ENCODE measurements at places on chromosomes 1 and 21. TPM values are rescaled to one million over a fixed set of nuclear protein-coding genes. Genes with fewer than 3 reads are reported as not detected.
A peak's percentile ranks its signal among the peaks of the same experiment; 100 is the strongest.

Gene LAPTM5
- 0.15 TPM for total RNA-seq

Gene UBIAD1
- 9.4 TPM for total RNA-seq

Gene C4BPA
- not detected for total RNA-seq

Gene NUP210L
- total RNA-seq, result 0.19 TPM

Gene PLA2G2C
- not detected for total RNA-seq

Gene CLEC20A
- not detected for total RNA-seq

Gene BMP8B
- total RNA-seq, result 0.07 TPM

DNA sequence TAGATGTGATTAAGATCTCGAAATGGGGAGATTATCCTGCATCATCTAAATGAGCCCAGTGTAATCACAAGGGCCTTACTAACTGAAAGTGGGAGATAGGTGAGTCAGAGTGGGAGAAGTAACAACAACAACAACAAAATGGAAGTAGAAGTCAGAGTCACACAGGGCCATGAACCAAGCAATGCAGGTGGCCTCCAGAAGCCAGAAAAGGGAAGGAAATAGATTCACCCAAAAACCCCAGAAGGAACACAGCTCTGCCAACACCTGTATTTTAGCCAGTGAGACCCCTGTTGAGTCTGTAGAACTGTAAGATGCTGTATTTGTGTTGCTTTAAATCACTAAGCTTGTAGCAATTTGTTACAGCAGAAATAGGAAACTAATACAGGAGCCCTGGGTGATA is 4.1 kb downstream of the TAGLN2 start:
- DNase-seq, result no peak

DNA sequence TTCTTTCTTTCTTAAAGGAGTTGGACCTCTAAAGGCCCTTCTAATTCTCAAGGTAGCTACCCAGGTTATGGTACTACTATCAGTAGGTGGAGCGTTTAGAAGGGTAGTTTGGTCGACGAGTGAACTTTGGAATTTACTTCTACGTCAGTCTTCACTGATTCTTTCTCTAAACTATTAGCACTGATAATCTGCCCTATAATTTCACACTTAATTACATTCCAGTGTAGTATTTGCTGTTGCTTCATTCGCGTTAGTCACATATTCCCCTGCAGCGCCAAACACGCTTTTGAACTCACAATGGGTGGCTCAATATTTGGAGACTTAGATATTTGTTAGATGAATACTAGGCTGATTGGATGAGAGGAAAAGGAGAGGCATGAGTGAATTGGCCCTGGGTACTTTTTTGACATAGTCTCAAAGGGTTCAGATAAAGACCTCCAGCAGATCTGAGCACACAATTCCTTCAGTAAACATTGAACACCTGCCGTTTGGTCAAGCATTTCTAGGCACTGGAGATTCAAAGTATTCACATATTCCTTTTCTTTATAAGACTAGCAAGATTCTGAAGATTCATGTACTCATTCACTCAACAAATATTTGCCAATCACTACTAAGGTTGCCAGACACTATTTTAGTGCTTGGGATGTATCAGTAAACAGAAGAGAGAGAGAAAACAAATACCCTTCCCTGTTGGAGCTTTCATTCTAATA is 929 bp upstream of the FOXJ3 start:
- DNase-seq, result no peak

GRCh38 chr1:183654706-183655105 is 1.6 kb upstream of the APOBEC4 start:
- no peak for DNase-seq

GRCh38 chr1:208433971-208434370 is 189.8 kb upstream of the PLXNA2 start:
- no peak for DNase-seq

- DNase-seq, result no peak
Measured at GRCh38 chr1:220748089-220748934, at the start of gene MTARC2. Gene MTARC2, plus strand, starts transcription at chr1:220748322. Its CDS starts 210 bp downstream, at chr1:220748532.

DNA sequence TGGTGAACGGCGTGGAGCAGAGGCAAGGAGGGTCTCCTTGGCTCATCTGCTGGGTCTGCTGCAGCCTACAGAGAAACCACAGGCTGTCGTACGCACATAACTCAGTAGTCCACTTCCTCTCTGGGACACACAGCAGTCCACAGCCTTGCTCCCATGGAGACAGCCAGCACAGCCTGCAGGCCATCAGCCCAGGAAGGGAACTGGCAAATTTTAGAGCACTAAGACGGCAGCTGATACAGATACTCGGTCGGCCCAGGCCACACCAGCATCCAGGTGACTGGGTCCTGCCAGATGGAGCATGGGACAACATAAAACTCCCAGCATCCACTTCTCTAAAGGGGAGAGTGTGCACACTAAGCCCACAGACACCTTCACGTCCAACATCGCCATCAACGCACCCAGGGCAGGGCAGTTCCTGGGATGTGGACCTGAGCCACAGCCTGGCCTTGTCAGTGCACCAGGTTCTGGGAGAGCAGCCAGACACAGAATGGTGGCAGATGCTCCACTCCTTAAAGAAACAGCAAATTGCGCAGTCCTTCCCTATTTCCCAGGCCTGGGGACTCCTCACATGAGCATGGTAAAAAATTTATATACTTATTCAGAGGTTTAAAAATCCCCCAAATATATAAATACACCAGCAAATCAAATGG is 247.1 kb upstream of the RAB4A start:
- DNase-seq, result no peak

DNA sequence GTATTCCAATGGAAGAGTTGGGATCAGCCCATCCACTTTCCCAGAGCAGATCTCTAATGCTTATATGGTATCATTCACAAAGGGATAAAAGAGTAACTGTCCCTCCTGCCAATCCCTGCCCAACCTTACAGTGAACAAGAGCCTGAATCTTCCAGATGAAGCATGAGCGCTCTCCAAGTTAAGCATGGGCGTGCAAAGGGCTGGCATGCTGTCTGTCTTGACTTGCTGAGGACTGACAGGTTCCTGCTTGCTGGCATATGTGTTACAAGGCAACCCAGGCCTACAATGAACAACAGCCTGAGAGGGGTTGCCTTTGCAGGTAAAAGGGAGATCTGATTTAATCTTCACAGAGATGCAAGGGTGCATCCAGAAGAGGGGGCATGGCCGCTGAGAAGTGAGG is 155.6 kb upstream of the SOD1 start:
- DNase-seq, result no peak

DNA sequence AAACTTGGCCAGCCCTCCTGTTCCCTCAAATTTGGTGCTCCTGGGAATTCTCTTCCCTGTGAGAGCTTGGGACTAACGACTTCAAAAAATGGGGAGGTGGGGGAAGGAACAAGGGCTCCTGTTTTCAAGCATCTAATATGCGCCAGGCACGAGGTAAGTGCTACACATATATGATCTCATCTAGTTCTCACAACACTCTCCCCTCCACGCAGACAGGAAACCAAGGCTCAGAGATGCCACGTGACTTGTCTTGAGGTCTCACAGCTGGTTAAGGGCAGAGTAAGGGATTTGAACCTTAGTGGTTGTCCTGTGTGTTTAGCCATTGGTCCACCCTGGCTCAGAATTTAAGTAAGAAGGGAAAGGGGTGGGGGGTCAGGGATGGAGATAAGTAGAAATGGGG is 125.9 kb downstream of the DMRTB1 start:
- peak; percentile 18 for DNase-seq

GRCh38 chr1:101382135-101382534 is 145.3 kb downstream of the S1PR1 start:
- DNase-seq, result no peak

GRCh38 chr1:51147394-51147793 is 45.4 kb downstream of the C1orf185 start:
- DNase-seq, result no peak

GRCh38 chr1:116537040-116537831 is 33.6 kb downstream of the CD58 start:
- no peak for DNase-seq

- no peak for DNase-seq
Measured at GRCh38 chr1:9413071-9413876, 120.6 kb downstream of the SPSB1 start.

DNA sequence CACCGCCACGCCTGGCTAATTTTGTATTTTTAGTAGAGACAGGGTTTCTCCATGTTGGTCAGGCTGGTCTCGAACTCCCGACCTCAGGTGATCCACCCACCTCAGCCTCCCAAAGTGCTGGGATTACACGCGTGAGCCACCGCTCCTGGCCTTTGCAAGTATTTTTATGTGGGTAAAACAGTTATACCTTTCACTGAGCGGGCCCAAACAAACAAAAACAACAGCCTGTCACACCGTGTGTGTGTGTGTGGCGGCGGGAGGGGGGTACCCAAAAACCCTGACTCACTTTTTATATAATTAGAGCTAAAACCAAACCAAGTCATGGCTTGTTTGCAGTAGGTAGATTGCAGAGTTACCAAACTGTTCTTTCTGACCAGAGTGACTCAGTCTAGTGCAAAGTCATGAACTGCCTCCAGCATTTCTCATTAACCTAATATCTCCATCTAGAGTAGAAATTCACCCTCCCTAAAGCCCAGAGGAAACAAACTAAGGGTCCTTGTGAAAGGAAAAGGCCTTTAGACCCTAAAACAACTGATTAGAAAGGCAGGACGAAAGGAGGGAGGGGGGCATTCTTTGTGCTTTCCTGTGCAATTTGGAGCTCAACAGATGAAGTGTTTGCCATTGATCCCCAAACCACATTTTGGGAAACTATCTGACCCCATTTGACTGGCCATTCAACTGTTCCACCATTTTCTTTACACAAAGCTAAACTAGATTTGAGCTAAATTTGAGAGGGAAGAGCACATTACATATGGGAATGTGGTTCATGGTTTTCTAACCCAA is 181.0 kb downstream of the DHRS3 start:
- no peak for DNase-seq

DNA sequence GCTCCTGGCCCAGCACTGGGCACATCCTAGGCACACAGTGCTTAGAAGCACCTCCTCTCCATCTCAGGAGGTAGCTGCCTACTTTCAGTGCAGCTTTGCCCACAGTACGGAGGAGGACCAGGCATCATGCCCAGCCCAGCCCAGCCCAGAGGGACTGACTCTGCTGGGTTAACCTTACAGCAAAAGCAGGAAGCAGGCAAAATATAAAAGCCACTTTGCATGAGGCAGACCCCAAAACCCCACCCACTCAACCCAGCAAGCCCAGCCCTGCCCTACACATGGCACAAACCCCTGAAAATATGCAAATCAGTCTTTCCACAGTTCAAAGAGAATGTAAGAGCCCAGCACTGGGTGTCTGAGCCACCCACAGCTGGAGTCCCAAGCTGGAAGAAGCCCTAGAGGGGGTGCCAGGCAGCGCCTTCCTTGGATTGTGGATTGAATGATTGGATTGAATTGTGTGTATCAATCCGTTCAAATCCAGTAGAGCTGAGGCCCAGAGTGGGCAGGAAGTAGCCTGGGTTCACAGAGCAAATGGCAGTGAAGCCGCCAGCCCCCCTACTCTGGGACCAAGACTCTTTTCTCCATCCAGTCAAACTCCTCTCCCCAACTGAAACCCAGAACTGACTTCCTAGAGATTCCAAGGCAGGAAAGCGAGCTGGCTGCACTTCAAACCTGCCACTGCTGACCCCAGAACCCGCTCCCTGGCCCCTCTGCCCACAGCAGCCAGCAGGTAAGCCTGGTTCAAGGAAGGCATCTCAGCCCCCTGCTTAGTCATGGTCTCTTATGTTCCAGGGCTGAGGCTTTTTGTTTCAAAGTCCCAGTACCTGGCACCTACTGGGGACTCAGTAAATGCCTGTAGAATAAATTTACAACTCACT is 117.7 kb downstream of the LACTBL1 start:
- no peak for DNase-seq

DNA sequence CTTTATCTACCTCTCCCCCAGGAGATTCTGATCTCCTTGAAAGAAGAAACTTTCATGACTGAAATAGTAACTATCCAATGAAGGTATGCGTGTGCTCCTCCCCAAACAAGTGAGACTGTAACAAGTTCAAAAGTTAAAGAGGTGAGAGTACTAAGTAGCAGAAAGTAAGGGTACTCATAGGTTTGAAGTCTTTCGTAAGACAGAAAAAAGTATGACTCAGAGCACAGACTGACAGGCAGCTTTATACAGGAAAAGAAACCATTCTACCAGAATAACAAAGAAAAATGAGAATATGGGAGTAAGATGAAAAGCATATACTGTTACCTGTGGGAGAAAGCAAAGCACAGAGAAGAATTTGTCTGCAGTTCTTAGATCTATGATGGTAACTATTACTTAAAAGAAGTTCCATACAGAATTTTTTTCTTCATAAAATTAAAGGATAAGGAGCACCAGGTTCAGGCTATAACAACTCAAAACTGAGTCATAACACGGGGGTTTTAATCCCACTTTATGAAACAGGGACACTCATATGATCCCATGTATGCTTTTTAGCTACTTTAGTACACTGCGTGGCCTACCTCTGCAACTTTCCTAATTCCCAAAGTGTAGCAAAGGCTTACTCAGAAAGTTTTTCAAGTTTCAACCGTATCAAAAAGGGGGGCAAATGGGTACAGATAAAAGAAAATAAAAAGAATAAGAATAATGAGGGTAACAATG is 52.0 kb downstream of the FOXJ3 start:
- no peak for DNase-seq

DNA sequence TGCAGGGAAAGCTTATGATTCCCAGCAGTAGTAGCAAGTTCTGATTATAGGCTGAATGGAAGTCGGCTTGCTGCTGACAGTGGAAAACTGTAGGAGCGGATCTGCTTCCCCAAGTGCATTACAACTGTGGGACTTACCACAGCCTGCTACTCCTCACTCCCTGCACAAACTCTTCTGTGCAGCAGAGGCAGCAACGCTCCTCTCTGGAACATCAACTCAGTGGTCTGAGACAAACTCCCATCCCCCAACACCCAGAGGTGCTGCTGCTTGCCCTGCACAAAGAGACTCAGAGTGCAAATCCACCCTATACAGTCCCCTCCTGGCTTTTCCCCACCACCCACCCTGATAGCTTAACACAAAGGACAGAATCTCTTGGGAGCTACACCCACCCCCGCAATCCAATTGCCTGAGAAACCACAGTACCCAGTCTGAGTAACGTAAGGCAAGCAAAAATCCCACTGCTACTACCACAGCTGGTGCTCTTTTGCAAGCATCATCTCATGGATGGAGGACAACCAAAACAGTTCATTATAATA is 1455.2 kb downstream of the AMY1C start:
- DNase-seq, result no peak

DNA sequence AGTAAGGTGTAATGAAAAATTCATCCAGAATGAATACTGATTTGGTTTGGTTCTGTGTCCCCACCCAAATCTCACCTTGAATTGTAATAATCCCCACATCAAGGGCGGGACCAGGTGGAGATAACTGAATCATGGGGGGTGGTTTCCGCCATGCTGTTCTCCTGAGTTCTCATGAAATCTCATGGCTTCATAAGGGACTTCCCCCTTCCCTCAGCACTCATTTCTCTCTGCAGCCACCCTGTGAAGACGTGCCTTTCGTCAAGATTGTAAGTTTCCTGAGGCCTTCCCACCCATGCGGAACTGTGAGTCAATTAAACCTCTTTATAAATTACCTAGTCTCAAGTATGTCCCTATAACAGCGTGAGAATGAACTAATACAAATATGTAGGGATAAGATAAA is 5.5 kb upstream of the SYNJ1 start:
- no peak for DNase-seq

All from chondrocyte (in vitro differentiated cells).